ENCODE measurements at places on chromosomes 4 and X.

DNA sequence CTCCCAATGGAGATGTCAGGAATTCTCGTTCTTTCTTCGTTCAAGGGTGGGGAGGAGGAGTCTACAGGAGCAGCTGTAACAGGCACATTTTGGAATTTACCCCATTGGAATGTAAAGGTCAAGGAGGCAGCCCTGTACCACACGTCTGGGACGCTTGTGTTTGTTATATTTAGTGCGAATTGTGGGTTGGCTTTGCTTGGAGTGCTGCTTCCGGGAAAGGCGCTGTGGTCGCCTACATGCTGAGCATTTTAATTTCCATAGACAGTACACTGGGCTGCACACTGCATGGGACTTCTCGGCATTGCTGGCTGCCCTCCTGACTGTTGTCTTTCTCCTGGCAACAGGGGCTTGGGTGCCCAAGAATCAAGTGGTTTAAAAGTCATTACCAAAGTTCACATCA is 12.8 kb downstream of the GYG2 start:
- no peak overlapping the region for H3K27ac ChIP-seq
- no peak overlapping the region for H3K4me3 ChIP-seq
- no peaks in the 10 kb centered on the region for H3K27me3 ChIP-seq
- no peaks in the 10 kb centered on the region for H3K36me3 ChIP-seq
- DNase-seq: no peak

DNA sequence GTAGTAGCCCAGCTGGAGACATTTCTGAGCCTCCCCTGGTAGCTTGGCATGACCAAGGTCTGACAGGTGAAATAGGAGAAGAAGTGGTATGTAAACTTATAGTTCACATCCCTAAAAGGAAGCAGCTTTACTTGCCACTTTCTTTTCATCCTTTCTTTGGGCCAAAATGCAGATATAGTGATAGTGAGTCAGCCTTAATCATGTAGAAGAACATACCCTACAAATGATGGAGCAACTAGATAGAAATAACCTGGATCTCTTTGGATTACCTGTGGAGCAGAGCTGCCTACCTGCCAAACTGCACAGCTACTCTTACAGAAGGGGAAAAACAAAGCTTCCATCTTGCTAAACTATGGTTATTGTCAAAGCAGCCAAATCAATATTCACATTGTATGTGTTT is 106.7 kb upstream of the LCORL start:
- no peak overlapping the region for H3K4me3 ChIP-seq
- H3K36me3 ChIP-seq: no peaks in the 10 kb centered on the region
- no peaks in the 10 kb centered on the region for H3K27me3 ChIP-seq
- DNase-seq: no peak

- no peak for DNase-seq
- H3K27ac ChIP-seq: no peak overlapping the region
- H3K4me1 ChIP-seq: no peaks in the 10 kb centered on the region
- no peak overlapping the region for H3K4me3 ChIP-seq
- no peaks in the 10 kb centered on the region for H3K36me3 ChIP-seq
- H3K27me3 ChIP-seq: no peaks in the 10 kb centered on the region
Measured at GRCh38 chr4:58734030-58734674, 1624.0 kb upstream of the IGFBP7 start.

DNA sequence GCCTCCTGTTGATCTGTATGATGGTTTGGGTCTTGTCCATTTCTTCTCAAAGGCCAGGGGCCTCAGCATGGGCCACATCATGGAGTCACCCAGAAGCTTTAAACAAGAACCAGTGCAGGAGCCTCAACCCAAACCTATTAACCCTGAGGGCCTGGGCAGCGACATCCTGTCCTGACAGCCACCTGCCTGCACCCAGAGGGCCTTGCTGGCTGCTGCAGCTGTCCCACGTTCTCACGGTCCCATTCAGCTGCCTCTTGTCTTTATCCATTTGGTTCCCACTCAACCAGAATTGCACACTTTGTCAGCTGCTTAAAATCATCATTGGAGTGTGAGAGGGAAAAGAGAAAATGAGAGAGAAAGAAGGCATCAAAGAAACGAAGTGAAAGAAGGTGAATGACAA is 21.6 kb downstream of the C4orf50 start:
- H3K36me3 ChIP-seq: no peaks in the 10 kb centered on the region
- no peaks in the 10 kb centered on the region for H3K27me3 ChIP-seq
- no peaks in the 10 kb centered on the region for H3K4me1 ChIP-seq
- no peak overlapping the region for H3K4me3 ChIP-seq

GRCh38 chrX:41108007-41108406 is 22.8 kb downstream of the USP9X start:
- H3K27me3 ChIP-seq: no peaks in the 10 kb centered on the region
- no peak for DNase-seq
- no peaks in the 10 kb centered on the region for H3K36me3 ChIP-seq
- no peak overlapping the region for H3K4me3 ChIP-seq
- H3K27ac ChIP-seq: no peak overlapping the region

DNA sequence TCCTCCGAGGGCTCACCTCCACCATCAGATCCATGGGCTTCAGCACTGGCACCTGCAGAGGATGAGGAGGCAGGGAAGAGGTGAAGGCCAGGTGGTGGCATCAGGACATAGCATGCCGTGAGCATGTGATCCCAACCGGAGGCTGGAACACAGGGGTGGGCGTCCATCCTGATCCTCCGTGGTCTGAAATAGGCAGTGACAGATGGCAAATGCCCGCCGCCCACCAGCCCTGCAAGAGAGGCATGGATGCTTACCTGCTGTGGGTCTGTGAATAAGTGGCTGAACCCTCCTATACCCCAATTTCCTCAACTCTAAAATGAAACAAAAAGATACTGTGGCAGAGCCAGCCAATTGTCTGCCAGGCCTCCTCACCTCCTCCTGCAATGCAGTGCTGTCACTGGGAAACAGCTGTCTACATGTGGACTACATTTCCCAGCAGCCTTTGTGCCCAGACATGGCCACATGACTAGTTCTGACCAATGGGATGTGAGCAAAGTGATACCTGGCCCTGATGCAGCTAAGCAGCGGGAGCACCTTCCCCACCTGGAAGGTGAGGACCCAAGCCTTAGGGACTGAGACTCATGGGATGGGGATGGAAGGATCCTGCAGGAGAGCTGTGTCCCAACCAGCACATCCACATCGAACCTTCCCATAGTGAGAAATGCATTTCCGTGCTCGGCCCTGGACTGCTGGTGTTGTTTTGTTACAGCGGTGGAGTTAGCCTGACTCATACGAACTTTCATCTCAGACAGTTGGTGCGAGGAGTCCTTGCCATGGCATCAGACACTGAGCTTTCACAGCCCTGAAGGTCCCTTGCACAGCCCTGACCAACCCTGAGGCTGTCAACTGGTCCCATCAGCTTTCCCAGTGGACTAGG is 99.5 kb downstream of the PPP2R2C start:
- H3K36me3 ChIP-seq: no peaks in the 10 kb centered on the region
- H3K4me1 ChIP-seq: no peaks in the 10 kb centered on the region
- H3K27ac ChIP-seq: no peak overlapping the region
- H3K27me3 ChIP-seq: no peaks in the 10 kb centered on the region
- peak; percentile 26 for DNase-seq
- no peak overlapping the region for H3K4me3 ChIP-seq

DNA sequence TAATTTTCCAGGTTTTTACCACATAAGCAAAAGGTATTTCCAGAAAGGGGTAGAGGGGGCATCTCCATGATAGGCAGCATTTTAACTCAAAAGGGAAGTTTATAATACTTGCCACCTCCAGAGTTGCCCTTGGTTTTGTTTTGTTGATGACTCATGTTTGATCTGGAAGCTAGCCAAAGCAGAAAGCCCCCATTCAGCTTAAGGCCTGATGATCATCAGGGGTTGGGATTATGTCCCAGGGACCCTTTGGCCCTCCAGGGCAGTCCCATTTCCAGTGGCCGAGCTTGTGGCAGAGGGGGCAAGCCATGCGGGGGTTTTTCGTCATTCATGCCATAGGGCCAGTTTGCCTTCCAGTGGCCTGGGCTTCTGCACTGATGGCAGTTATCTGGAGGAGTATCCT is 143.0 kb upstream of the PLAC1 start:
- no peaks in the 10 kb centered on the region for H3K36me3 ChIP-seq
- H3K4me1 ChIP-seq: peaks cover 13% of the 10 kb centered on the region
- no peaks in the 10 kb centered on the region for H3K27me3 ChIP-seq
- no peak overlapping the region for H3K4me3 ChIP-seq

DNA sequence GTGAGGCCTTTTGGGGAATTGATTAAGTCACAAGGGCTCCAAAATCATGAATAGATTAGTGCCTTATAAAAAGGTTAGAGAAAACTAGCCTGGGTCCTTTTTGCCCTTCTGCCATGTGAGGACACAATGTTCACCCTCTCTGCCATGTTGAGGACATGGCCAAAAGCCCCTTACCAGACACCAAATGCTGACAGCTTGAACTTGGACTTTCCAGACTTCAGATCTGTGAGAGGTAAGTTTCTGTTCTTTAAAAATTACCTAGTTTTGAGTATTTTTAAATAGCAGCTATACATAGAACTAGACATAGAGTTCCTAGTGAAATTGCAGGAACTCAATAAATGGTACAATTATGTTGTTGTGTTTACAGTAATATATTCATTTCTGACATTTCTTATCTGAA is 1214.4 kb downstream of the ADGRL3 start:
- DNase-seq: no peak
- no peaks in the 10 kb centered on the region for H3K27me3 ChIP-seq
- no peaks in the 10 kb centered on the region for H3K36me3 ChIP-seq
- H3K27ac ChIP-seq: no peak overlapping the region

DNA sequence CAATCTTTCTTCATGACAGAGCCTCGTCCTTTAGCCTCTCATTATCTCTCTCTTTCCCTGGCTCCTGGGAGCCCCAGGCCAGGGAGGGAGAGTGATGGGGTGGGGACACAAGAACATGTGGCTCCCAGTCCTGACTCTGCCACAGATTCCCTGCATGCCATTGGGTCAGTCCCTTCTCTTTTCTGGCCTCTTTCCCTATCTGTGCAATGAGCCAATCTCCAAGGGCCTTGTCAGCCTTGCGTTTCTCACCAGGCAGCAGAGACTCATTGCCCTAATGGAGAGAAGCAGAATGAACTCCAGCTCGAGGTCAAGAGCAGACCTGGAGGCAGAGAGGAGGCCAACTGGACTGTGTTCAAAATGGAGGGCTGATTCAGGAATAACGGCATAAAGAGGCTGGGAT is 38.4 kb upstream of the PJA1 start:
- no peaks in the 10 kb centered on the region for H3K36me3 ChIP-seq
- no peaks in the 10 kb centered on the region for H3K27me3 ChIP-seq
- H3K4me1 ChIP-seq: no peaks in the 10 kb centered on the region

DNA sequence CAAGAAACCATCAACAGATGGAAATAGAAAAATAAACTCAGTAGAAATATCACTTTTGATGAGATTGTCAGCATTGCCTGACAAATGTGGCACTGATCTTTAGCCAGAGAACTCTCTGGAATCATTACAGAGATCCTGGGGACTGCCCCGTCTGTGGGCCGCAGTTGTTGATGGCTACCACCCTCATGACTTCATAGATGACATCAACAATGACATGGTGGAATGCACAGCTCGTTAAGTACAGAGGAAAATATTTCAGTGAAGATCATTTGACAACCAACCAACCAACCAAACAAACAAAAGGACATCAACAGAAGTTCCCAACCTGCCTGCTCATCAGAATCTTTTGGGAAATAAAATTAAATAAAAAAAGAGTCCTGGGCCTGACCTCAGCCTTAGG is 132.6 kb downstream of the UCHL1 start:
- no peaks in the 10 kb centered on the region for H3K4me1 ChIP-seq
- no peak overlapping the region for H3K4me3 ChIP-seq
- no peak overlapping the region for H3K27ac ChIP-seq
- no peak for DNase-seq
- H3K36me3 ChIP-seq: no peaks in the 10 kb centered on the region

- DNase-seq: no peak
- H3K4me1 ChIP-seq: no peaks in the 10 kb centered on the region
- no peak overlapping the region for H3K4me3 ChIP-seq
- no peak overlapping the region for H3K27ac ChIP-seq
- H3K36me3 ChIP-seq: no peaks in the 10 kb centered on the region
Measured at GRCh38 chr4:185480016-185480732, 8.6 kb upstream of the CCDC110 start.

DNA sequence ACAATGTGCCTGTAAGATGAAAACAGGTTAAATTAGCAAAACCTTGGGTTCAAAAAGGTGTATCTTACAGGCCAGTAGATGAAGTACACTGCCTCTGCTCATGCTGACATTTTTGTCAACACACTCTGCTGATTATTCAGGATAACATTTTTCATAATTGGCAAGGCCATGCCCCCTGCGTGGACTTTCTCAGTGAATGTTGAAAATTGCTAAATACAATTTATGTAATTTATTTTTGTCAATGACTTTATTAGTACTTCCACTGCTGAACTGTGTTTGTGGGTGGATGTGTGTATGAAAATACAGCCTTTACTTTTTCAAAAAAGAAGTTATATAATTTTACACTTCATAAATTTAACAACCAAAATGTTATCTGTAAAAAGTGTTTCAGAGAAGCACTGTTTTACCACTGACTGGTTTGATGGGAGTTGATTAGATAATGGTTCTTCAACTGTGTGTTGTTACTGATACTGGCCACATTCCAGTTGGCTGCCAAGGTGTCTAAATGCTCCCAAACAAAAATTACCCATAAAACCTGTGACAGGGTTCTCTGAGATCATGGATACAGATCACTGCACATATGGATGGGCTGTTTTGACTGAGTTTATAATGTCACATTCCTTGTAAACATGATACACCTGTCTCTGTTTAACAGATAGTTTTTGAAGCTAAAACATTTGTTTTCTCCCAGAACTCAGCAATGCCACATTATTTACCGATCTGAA is 151.9 kb upstream of the SLC7A11 start:
- H3K36me3 ChIP-seq: no peaks in the 10 kb centered on the region
- no peaks in the 10 kb centered on the region for H3K4me1 ChIP-seq
- H3K4me3 ChIP-seq: no peak overlapping the region

DNA sequence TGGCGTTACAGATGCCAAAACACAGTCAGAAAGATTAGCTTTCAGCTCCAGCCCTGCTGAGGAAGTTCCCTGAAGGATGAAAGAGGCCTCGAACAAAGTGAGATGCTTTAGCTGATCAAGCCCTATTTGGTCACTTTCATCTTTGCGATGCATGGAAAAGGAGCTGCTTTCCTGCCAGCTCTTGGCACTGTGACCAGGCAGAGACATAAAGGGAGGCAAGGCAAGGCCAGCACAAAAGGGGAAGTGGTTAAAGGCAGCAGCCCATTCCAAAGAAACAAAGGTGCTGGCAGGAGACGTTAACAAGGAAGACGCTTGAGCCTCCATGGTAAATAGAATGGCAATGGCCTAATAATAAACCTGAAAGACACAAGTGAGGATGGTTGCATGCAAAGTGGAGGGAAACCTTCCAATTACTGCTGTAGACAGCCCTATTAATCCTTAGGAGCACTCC is 617.1 kb upstream of the INTU start:
- H3K36me3 ChIP-seq: no peaks in the 10 kb centered on the region
- H3K27me3 ChIP-seq: no peaks in the 10 kb centered on the region
- no peaks in the 10 kb centered on the region for H3K4me1 ChIP-seq
- no peak overlapping the region for H3K4me3 ChIP-seq

DNA sequence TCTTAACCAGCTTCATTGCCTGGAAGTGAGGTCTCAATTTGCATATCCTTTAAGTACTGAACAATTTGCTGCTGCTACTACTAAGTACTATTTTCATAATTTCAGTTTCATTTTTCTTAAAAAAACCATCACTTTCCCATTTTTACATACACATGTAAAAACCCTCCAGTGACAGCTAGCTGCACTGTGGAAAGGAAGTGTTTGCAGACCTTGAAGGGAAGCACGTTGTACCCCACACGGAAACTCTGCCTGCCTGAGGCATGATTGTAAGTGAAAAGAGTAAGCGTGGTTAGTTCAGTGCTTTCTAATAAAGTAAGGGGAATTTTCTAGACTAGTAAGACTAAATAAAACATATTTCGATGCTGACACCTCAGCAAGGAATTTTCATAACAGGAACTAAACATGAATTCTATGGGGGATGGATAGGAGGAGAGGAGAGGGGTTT is 103.6 kb downstream of the RAPGEF2 start:
- H3K27me3 ChIP-seq: no peaks in the 10 kb centered on the region
- DNase-seq: no peak
- H3K36me3 ChIP-seq: no peaks in the 10 kb centered on the region
- no peak overlapping the region for H3K4me3 ChIP-seq
- no peak overlapping the region for H3K27ac ChIP-seq
